ENCODE measurements at places on chromosomes 6 and 20.

DNA sequence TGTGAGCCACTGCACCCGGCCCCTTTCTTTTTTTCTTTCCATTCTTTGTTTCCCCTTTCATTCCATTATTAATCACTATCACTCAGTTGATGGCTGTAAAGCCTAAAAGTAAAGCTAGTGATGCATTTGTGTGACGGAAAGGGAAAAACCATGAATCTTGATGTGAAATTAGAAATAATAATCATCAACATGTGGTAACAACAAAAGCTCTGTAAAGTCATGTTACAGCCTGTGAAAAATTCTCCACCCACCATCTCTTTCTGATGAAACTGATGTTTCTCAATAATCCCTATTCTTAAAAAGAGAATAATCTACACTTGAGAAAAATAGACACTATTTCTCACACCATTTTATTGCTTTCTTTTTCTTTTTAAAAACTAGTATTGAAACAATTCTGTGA is 80.0 kb downstream of the CRYBG1 start:
- DNase-seq = no peak

GRCh38 chr6:155832596-155832995 is 377.0 kb upstream of the NOX3 start:
- no peak for DNase-seq

DNA sequence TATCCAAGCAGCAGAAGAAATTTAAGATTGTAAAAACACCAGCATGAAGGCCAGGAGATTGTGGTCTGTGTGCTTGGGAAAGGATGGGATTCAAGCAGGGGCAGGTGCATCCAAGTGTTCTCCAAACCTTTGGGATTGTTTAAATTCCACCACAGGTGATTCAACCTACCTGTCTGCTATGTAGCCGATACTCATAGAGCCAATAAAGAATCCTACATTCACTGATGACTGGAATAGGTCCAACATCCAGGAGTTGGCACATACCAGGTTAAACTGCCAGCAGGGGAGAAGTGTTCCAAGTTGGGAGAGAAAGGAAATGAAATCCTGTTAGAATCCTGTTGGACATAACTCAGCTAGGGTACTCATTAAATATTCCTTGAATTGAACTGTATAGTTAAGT is 2.2 kb downstream of the SLC22A2 start:
- no peak for DNase-seq

DNA sequence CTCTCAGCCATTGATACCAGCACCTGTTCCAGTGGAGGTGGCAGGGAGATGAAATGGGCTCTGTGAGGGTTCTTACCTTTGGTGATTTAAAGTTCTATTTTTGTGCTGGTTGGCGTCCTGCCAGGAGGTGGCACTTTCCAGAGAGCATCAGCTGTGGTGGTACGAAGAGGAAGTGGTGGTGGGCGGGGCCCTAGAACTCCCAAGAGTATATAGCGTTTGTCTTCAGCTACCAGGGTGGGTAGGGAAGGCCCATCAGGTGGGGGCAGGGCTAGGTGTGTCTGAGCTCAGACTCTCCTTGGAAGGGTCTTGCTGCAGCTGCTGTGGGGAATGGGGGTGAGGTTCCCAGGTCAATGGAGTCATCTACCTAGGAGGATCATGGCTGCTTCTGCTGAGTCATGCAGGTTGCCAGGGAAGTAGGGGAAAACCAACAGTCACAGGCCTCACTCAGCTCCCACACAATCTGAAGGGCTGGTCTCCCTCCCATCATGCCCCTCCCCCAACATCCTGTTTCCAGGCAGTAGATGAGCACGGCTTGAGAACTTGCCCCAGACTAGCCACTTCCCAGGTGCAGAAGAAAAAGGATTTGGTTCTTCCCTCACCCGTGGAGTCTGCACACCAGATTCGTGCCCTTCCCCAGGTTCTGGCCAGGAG is 46.6 kb downstream of the MOXD1 start:
- DNase-seq = peak; percentile 46

DNA sequence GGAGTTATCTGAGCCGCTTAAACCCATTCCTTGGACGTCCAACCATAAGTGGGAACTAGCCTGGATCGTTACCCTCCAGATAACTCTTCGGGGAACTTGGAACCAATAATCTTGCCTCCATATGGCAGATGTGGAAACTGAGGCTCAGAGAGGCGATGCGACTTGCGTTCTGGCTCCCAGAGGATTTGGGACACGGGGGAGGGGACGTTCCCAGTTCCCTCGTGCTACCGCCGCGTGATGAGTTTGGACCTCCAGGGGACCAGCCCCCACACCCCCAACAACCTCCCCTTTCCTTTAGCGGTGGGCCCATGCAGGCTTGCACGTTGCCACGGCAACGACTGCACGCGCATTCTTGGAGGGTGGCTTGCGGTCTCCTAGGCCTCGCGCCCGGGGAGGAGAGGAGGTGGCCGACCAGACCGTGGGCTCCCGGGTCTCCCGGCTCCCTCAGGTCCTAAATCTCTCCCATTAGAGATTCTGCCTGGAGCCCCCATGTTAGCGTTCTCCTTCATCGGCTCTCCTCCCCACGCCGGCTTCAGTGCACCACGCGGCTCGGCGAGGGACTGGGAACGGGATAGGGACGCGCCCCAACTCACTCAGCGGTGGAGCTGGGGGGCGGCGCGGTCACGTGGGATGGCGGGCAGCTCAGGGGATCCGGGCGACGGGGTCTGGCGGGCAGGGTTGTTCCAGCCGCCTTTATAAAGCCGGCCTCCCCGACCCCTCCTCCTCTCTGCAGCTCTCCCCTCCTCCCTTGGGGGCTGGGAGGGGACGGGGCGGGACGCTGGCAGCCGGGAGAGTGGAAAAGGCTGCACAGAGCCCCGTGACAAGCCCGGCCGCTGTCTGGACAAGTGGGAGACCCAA is at the start of gene PLTP:
Gene PLTP (minus strand): TSS at position 670 of the 858 bp plus-strand sequence. CDS start 703 bp downstream, outside the sequence.
- DNase-seq = peak; percentile 57

DNA sequence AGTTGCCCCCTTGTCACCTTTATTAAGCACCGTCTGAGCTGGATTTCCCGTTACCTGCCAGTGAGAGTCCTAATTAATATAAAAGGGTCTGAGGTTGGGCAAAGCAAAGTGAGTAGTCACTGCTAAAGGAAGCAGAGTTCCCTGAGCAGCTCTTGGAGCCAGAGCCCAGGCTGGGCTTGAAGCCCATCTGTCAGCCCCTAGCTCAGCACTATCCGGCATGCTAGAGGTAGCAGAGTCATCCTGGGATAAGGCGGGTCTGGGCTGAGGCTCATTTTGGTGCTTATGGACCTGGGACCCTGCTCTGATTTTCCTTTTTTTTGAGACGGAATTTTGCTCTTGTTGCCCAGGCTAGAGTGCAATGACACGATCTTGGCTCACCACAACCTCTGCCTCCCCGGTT is 46.2 kb downstream of the ADNP start:
- DNase-seq = no peak

- DNase-seq = peak; percentile 24
Observed at GRCh38 chr20:63409066-63409833, 48.1 kb upstream of the CHRNA4 start.

DNA sequence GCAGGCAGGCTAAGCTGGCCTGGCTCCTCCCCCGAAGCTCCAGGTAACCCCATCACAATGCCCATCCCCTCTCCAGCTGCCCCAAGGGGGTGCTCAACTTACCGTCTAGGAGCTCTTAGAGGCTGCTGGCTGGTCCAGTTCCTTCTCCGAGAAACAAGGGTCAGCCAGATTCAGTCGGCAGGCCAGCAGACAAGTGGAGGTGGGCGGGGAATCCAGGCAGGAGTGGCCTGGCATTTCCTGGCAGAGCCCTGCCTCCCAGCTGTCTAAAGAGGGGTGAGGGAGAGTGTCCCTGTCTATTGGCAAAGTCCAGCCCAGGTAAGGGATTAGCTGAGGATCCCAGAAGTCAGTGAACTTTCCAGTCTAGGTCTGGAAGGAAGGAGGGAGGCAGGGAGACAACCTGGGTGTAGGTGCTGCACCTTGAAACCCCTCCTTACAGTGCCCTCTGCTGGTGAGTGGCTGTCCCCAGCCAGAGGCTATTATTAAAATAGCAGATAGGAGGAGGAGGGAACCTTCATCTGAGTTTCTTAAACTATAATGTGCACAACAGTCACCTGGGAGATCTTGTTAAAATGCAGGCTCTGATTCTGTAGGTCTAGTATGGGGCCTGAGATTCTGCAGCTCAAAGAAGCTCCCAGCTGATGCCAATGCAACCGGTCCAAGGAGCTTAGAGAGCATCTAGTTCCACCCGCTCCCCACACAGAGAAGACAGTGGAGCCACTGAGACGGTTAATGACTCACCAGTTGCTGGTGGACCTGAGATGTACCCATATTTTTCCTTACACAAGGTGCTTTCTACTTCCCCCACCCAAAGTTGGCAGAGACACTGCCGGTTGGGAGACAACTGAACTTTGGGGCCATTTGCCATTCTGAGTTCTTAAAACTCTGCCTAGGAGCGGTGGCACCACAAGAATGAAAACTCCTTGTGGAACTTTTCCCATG is at the start of gene UNC5CL:
Gene UNC5CL (minus strand): TSS at position 162 of the 939 bp plus-strand sequence. CDS start 4,147 bp downstream, outside the sequence.
- peak; percentile 61 for DNase-seq

DNA sequence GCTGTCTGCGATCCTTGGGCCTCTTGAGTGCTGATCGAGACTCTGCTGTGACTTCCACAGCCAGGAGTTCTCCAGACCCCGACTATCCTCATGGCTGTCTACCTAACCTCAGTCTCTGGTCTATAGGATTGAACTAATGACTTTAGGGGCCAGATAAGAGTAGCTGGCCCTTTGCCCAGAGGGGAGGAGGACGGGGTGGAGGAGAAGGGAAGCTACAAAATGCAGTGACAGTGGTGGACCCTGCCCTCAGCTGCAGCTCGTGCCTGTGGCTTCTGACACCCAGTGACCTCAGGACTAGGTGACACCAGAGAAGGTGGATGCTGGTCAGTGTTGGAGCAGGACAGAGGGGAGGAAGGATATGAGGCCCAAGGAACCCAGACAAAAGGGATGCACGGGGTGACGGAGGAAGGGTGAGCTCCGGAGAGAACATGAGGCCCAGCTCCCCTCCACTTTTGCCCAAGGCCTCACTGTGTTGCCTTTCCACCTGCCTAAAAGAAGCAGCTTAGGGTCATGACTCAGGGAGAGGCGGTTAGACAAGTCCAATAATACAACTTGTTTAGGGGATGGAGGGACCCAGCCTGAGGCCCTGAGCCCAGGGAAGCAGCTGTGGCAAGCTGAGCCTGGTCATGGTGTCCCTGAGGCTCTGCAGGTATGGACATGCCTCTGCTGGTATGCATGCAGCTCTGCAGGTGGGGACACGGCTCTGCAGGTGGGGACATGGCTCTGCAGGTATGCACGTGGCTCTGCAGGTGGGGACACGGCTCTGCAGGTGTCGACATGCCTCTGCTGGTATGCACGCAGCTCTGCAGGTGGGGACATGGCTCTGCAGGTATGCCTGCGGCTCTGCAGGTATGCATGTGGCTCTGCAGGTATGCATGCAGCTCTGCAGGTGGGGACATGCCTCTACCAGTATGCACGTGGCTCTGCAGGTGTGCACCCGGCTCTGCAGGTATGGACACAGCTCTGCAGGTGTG is 67.7 kb downstream of the SYNJ2 start:
- no peak for DNase-seq

GRCh38 chr20:1775117-1775516 is 117.5 kb upstream of the SIRPG start:
- DNase-seq = no peak

- no peak for DNase-seq
Observed at GRCh38 chr20:52859156-52859876, 112.8 kb upstream of the TSHZ2 start.

DNA sequence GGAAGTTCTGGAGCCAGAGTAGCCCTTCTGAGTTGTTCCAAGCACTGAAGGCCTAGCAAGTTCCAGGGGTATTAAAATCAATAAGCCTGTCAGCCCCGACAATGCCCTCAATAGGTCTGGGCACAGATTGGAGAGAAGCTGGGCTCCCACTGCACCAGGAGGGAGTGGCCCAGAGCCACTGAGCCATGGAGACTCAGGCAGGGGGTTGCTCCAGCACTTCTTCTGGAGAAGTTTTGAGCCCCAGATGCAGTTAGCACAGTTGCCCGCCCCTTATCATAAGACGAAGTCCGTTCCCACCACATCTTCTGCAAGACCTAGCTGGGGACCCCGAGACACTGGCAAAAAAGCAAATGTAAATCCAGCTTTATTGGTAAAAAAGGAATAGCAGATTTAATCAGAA is 13.0 kb downstream of the DEFB132 start:
- DNase-seq = no peak

GRCh38 chr6:21181866-21182265 is 411.7 kb upstream of the SOX4 start:
- no peak for DNase-seq

DNA sequence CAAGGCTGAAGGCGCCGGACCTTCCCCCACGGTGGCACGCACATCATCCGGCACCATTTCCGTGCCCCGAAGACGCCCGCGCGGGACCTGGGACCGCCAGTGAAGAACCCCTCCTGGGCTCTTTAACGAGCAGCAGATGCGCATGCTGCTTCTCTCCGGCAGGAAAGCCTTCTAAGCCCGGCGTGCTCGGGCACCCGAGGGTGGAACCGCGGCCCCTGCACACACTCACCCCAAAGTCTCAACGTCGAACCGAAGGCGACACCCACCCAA is 240 bp downstream of the FOXQ1 start:
- no peak for DNase-seq

All from CD8-positive, alpha-beta memory T cell (primary cell).